ENCODE measurements at places on chromosomes 7 and 10.

DNA sequence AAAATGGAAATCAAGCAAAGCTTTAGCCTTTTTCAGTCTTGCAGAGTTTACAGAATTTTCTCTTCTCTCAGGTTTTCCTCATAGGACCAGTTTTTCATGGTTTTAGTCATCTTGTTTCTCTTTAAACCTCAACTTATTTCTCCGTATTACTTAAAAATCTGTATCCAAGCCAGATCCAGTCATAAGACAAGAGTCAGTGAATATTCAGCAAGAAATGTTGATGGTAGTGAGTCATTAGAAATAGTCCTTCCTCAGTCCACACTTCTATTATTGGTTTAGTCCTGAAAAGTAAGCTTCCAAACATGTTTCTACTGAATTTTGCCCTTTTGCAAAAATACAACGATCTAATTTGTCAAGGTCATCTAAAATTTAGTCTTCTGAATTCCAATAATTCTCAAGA, 107.0 kb downstream of the VIM start:
- DNase-seq: no peak

DNA sequence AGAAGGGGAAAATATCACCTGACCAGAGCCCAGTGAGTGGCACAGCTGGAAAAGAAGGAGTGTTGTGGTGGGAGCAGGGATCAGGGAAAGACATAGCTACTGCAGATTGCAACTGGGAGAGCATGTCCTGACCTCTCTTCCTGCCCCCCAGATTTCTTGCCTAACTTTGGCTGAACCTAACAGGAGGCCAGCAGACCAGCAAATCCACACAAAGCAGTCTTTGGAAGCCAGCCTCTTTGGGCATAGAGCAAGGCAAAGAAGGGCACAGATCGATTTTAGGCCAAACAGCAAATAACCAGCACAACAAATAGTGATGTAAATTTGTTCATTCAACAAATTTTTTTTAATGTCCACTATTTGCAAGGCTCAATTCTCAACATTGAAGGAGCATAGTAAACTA, 433.2 kb upstream of the GHITM start:
- no peak for DNase-seq

DNA sequence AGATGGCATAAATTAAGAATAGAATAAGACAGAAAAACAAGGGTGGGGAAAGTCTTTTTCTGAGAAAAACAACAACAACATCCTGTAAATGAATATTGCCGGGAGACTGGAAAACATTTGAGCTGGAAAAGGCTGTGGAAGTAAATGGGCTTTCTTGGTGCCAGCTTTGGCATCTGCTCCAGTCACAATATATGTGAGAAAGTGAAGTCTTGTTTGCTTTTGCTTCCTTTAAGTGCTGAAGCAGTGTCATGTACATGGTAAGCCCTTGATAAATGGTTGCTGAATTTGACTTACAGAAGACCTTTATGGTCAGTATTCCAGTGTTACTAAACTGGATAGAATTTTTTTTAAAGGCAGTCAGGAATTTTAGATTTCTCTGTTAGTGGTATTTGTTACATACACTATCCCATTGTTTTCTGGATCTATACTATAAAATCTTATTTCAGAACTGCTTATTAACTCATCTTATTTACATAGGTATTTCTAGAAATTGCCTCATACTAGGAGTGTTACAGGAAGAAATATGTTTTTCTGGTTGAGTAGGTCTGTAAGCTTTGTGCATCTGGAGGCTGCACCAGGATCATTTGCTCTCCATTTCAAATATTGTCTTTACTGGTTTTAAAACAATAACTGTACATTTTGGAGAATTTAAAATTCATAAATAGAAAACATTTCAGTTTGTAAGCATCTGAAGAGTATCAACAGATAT, 201.7 kb upstream of the FOXP2 start:
- DNase-seq: no peak

DNA sequence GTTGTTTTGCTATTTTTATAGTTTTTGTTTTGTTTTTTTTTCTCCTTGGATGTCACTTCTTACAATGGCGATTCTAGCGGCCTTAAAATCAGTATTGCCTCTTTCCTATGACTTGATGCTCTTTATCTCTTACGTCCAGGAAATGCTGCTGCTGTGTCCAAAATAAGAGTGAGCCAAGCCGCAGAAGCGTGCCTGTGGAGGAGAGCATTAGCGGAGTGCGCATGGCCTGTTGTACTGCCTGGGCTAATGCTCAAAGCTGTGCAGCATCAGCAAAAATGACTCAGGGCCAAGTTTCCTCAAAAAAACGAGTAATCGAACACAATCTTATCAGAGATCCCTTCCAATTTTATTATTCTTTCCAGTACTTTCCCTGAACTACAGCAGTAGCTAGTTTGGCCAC, 18.5 kb upstream of the GAD2 start:
- DNase-seq: no peak

- DNase-seq: no peak
Measured at GRCh38 chr7:63071920-63072319, 926.7 kb upstream of the ZNF722 start.
